ENCODE measurements at places on chromosomes 11 and 22.
A peak's percentile ranks its signal among the peaks of the same experiment; 100 is the strongest.

GRCh38 chr11:134503596-134503995 is 91.6 kb upstream of the B3GAT1 start:
- no peak for DNase-seq

DNA sequence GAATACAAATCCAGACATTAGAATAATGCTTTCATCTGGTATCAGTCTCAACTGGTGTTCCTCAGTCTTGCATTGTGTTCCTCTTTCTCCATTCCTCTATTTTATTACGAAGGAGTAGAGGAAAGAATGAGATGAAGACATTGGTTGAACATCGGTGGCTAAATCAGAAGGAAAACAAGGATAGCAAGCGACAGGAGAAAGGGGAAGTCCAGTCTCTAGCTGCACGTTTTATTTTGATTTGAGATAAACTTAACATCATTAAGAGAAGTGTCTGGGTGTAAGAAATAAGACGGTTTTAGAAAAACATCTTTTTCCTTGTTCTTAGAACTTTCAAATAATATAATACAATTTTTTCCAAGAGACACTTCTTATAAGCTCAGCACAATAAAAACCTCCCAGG is 6.2 kb downstream of the SOX6 start:
- no peak for DNase-seq

GRCh38 chr11:65488273-65489034 is 10.4 kb upstream of the MALAT1 start:
- no peak for DNase-seq

GRCh38 chr22:19003508-19003907 is 67.4 kb upstream of the PRODH start:
- DNase-seq, result no peak

- DNase-seq, result no peak
These were observed 785 bp downstream of the WT1 start for GRCh38 chr11:32434356-32435151.

GRCh38 chr11:108959105-108959761 is 294.4 kb downstream of the DDX10 start:
- DNase-seq, result no peak

- DNase-seq, result no peak
These were observed 519.5 kb upstream of the LRRC4C start for GRCh38 chr11:41978945-41979344.

GRCh38 chr11:65817312-65817834 is 16.4 kb upstream of the SNX32 start:
- DNase-seq, result no peak

DNA sequence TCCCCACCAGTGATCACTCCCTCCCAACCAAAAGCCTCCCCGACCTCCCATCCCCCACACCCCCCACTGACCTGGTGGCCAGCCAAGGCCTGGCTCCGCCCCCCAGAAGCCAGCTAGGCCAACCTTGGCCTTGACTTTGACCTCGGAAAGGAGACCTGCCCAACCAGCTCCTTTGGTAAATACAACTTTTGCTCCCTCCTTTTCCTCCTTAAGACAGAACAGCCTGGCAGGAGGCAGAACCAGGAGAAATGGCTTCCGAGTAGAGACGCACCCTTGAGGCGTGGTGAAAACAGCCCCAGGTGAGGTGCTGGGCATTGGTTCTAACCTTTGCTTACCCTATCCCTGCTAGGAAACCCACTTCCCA is 27.0 kb downstream of the PLEKHA7 start:
- DNase-seq, result no peak

GRCh38 chr11:10701982-10702381 is 8.4 kb upstream of the IRAG1 start:
- DNase-seq, result no peak

DNA sequence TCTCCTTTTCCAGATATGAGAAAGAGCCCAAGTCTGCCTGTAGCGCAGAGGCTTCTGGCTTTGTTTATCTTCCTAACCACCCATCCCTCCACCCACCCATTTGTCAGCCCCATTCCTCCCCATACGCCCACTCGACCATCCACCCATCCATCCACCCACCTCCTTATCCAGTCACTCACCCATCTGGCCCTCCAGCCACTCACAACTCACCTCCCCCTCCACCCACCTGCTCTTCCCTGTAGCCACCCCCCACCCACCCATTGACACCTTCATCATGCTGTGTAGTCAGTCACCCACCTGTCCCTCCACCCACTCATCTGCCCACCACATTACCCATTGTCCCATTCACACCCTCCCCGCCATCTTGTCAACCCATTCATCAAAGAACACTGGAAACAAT is 5.5 kb downstream of the CST6 start:
- no peak for DNase-seq

GRCh38 chr11:67282155-67282875 is 6.8 kb upstream of the ANKRD13D start:
- no peak for DNase-seq

DNA sequence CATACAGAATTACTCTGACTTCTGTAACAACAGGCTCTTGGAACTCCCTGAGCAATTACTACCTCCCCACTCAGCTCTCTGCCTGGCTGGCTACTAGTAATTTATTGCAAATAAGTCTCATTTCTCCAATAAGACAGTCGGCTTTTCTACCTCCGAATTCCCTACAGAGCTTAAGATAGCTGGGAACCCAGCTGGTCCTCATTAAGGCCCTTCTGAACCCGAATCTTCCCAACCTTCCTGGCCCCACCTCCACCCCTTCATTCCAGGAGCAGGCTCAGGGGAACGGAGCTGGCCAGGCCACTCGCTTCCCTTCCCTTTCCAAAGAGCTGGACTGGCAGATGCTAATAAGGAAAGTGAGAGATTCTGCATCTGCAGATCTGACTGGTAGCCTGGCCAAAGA is 21.6 kb downstream of the TMPRSS5 start:
- no peak for DNase-seq

- no peak for DNase-seq
These were observed 908.8 kb downstream of the OPCML start for GRCh38 chr11:132623511-132623910.

DNA sequence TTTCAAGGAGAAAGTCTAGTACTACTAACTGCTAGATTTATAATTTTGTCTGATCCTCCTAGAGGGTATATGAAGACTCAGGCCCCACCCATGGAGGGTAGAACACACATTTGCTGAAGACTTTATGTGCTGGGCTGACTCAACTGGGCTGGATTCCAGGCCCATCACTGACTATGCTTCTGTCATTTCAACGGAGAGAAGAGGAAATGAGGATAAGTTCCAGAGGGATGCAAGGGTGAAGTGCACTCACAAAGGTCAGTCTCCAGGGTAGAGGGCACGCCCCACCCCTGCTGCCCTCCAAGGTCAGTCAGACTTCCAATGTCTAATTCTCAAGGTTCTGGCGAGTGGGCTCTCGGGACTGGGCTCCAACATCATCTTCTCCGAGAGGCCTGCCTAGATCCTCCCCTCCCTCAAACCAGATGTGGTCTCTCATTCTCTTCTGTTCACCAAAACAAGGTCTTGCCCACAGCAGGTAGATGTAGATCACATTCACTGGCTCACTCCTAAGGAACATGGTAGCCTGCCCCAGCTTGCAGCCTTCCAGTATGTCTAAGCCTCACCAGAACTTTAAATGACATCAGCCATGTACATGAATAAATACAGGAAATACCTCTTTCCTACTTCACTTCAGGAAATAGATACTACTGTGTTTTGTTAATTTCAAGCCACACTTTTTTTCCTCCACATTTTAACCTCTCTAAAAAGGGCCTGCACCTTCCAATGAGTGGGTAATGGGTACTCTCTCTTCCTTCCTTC is 7.3 kb upstream of the C11orf86 start:
- DNase-seq, result no peak

DNA sequence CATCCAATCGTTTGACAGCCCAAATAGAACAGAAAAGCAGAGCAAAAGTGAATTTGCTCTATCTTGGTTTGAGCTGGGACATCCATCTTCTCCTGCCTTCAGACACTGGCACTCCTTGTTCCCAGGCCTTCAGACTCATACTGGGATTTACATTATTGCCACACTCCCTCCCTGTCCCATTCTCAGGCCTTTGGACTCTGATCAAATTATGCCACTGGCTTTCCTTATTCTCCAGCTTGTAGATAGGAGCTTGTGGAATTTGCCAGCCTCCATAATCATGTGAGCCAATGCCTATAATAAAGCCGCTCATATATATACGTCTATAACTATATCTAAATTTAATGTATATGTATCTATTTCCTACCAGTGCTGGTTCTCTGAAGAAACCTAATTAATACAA is 568.3 kb upstream of the KIRREL3 start:
- DNase-seq, result no peak

DNA sequence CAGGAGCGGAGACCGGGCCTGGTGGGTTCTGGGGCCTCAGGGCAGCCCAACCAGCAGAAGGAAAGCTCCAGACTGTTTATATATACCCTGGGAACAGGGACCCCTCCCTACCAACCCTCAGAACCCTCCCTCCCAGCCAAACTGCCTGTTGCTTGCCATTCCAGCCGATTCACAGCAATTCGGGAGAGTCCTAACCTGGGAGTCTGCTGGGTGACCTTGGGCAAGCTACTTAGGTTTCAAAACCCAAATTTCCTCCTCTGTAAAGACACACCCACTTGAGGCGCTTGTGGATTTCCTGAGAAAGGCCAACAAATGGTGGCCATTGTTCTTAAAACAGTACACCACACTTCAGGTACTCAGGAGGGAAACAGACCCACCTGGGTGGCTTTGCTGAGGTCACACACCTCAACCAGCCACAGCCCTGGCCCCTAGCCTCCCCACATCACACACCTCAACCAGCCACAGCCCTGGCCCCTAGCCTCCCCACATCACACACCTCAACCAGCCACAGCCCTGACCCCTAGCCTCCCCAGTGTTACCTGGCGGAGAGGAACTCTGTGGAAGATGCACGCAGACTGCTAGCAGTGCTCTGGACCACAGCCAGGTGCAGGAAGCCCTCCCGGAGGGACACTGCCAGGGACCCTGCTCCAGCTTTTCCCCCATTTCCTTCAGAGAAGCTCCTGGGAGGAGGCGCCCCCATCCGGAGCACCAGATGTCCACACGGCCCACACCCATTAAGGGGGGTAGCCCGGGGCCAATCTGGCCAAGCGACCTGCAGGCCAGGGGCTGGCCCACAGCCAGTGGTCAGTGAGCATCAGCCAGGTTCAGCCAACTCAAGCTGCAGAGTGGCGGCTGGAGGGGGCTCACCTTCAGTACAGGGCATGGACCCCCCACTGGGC is 6.2 kb downstream of the SHISA8 start:
- DNase-seq, result no peak

GRCh38 chr11:110425751-110426545 is 3.8 kb upstream of the FDX1 start:
- DNase-seq, result no peak

- no peak for DNase-seq
These were observed 14.4 kb upstream of the TBC1D10A start for GRCh38 chr22:30340911-30341685.

- DNase-seq, result no peak
These were observed 584 bp upstream of the GAL start for GRCh38 chr11:68683536-68684384.

GRCh38 chr11:12123273-12123672 is 12.9 kb downstream of the MICAL2 start:
- DNase-seq, result no peak

- DNase-seq, result no peak
These were observed 45.0 kb downstream of the PPP6R3 start for GRCh38 chr11:68505596-68505995.

GRCh38 chr11:44067266-44067665 is 1.2 kb downstream of the ACCS start:
- no peak for DNase-seq

- DNase-seq, result no peak
These were observed 319.8 kb downstream of the DLG2 start for GRCh38 chr11:85307366-85307765.

- DNase-seq, result no peak
These were observed 106.9 kb downstream of the ST3GAL4 start for GRCh38 chr11:126462422-126462821.

GRCh38 chr11:129319751-129320150 is 55.9 kb upstream of the BARX2 start:
- DNase-seq, result no peak

DNA sequence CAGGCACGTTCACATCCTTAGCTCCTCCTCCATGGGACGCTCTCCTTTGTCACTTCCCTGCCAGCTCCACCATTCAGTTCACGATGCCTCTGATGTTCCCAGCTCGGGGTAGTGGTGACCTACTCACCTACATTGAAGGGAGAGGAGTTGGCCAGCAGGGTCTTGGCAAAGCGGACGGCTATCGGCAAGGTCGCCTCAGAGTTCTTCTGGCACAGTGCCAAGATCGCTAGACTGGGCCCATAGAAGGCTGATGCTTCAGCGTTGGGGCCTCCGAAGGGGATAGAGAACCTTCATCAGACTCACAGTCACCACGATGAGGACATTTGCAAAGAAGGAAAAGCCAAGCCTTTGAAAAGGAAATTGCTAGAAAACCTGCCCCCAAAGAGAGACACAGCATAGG is 3.0 kb downstream of the CBLIF start:
- no peak for DNase-seq

DNA sequence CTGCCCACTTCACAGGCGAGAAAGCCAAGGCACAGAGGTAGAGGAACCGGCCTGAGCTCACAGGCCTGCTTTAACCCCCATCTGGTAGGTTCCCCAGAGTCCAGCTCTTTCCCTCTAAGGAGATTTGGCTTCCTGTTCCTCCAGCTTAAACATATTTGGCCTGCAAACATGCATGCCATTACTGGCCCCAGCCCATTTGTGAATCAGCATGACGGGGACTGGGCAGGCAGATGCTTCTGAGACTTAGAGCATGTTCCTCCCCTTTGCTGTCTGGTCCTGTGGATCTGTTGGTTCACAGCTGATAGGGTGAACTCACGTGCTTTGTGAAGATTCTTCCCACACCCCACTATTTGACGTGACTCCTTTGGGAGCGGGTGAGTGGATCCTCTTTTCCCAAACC is 12.6 kb downstream of the CHST1 start:
- DNase-seq, result no peak

- DNase-seq, result peak; percentile 4
These were observed 29.0 kb upstream of the API5 start for GRCh38 chr11:43282607-43283440.

GRCh38 chr11:33403344-33403743 is 146.2 kb downstream of the HIPK3 start:
- DNase-seq, result no peak

DNA sequence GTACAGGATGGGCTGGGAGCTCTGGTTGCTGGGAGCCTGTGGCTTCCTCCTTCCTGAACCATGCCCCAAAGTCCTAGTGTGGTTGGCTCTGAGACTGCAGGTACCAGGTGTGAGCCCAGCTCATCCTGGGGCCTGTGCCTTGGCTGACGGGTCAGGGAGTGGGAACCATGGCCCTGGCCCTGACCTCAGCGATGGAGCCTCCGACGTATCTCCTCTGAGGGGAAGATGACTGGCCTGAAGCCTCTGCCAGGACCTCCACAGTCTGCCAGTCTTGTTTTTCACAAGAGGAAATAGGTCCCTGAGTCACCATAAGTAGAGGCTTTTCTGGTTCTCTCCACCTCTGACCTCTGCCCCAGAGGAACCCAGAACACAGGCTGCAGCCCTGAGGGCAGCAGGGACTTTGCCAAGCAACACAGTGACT is 3.4 kb downstream of the RCE1 start:
- DNase-seq, result no peak

- no peak for DNase-seq
These were observed 214.6 kb downstream of the NTM start for GRCh38 chr11:131584785-131585592.

Measured in T follicular helper cell (primary cell).